Aorta (tissue), 5 donors: ENCODE measurements at places on chromosomes 7 and 10. TPM values are rescaled to one million over a fixed set of nuclear protein-coding genes. Genes with fewer than 3 reads are reported as not detected.

IFIT2 gene
- total RNA-seq: 11.9 TPM

PLXDC2 gene
- total RNA-seq: 87.1 TPM

ZNF239 gene
- total RNA-seq: 3.3 TPM

SLC12A9 gene
- 20.3 TPM for total RNA-seq
